Activated effector memory CD4-positive, alpha-beta T cell treated with Interleukin-2 at 50 U/mL for 16 hours (primary cell): ENCODE measurements at places on chromosomes 6 and 20.

- DNase-seq, result no peak
These were observed 4.2 kb upstream of the BMP6 start for GRCh38 chr6:7721649-7722048.

GRCh38 chr6:142716097-142716496, 228.9 kb downstream of the HIVEP2 start:
- DNase-seq, result no peak

- peak; percentile 29 for DNase-seq
These were observed 979 bp upstream of the SOD2 start for GRCh38 chr6:159693894-159694545.

GRCh38 chr20:17969278-17969883, 563 bp downstream of the MGME1 start:
- DNase-seq, result no peak

DNA sequence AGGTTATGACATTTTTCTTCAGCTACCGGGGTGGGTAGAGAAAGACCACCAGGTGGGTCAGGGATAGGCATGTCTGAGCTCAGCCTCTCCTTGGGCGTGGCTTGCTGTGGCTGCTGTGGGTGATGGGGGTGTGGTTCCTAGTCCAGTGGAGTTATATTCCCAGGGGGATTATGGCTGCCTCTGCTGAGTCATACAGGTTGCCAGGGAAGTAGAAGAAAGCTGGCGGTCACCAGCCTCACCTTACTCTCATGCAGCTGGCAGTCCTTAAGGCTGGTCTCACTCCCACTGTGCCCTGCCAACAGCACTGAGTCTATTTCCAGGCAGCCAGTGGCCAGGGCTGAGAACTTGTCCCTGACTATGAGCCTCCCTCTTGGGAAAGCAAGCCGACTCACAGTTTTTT, 130.0 kb downstream of the SCP2D1 start:
- DNase-seq, result no peak

DNA sequence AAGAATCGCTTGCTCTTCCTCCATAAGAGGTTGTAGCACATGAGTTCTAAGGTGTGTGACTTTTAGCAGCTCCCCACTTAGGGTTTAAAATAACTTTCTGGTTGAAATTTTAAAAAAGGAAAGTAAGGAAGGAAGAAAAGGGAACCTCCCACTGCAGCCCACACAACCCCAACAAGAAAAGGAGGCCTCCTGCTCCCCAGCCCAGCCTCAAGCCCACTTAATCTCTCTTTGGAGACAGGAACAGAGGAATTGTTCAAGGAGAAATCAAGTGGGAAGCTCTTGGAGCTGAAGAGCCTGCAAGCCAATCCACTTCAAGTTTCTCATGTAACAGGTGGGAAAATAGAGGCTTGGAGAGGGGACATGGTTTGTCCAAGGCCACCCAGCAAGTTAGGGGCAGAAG, 39.1 kb upstream of the PREX1 start:
- no peak for DNase-seq

DNA sequence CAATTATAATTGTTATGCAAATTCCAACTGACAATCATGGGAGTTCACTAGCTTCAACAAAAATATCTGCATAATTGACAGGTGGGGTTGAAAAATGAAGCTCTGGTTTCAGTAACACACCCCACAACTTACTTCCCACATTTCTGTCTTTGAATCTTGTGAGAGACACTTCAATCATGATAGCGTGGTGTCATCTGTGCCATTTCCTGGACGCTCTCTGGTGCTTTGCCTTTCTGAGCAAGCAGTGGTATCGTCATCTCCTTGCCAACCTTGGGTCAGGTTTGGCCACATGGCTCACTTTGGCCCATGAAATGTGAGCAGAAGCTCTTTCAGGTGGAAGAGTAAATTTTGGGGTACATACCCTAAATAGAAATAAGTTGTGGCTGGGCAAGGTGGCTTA, 10.2 kb downstream of the BMP7 start:
- DNase-seq, result no peak

DNA sequence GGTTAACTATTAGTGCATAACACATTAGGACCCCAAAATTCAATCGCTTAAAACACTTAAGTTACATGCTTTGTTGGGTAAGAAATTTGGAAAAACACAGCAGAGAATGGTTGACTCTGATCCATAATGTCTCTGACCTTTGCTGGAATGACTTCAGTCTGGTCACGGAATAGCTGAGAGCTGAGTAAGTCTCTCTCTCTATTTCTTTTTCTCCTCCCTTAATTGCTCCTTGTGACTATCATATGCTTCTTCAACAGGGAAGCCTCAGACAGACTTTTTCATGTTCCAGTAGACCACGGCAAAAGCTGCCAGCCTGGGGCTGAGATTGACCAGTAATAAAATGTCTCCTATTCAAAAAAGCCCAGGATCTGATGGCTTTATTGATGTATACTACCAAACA, 4.8 kb downstream of the OR12D1 start:
- no peak for DNase-seq

DNA sequence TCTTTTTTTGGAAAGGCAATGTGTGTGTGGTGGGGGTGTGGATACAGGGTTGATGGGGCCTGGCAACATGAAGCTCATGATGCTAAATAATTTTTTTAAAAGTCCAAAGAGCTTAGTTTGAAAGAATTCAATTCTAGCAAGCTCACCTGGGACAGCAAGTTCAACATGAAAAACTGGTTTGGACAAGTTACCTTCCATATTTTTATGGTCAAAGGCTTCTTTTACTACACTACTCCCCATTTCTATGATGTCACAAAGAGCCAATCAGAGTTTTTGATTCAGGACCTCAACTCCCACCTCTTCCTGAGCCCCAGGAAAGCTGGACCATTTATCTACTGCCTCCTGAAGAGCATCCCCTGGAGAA, 66.1 kb upstream of the CTNNBL1 start:
- DNase-seq, result no peak

DNA sequence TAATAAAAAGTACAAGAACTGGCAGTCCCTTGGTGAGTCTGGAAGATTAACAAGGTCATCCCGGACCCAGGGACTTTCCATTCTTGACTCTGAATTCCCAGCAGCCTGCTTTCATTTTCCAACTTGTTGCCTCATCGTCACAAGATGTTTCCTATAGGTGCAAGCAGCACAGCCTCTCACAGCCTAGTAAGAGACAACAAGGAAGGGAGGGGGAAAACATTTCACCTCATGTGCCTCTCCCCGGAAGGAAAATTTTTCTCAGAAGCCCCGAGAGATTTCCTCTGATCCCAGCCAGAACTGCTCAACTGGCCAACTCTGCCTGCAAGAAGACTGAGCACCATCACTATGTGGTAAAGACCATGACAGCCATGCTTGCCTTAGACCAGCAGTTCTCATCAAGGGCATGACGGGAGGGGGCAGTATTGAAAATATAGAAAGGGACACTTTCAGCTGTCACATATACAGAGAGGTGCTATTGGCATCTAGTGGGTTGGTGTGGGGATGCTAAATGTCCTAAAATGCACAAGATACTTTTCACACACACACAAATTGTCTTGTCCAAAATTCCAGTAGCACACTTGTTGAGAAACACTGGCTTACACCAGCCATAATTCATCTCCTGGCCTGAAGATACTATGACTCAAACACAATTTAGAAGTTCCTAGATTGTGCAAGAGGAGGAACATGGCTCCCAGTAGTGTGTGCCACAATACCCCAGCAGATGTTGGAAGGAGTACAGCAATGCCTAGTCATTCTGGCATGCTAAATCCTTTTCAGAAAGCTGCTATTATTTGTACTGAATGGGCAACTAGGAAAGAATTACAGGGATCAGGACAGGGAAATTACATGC, 10.8 kb upstream of the WTAP start:
- no peak for DNase-seq
